ENCODE measurements at places on chromosomes 11 and 22.

DNA sequence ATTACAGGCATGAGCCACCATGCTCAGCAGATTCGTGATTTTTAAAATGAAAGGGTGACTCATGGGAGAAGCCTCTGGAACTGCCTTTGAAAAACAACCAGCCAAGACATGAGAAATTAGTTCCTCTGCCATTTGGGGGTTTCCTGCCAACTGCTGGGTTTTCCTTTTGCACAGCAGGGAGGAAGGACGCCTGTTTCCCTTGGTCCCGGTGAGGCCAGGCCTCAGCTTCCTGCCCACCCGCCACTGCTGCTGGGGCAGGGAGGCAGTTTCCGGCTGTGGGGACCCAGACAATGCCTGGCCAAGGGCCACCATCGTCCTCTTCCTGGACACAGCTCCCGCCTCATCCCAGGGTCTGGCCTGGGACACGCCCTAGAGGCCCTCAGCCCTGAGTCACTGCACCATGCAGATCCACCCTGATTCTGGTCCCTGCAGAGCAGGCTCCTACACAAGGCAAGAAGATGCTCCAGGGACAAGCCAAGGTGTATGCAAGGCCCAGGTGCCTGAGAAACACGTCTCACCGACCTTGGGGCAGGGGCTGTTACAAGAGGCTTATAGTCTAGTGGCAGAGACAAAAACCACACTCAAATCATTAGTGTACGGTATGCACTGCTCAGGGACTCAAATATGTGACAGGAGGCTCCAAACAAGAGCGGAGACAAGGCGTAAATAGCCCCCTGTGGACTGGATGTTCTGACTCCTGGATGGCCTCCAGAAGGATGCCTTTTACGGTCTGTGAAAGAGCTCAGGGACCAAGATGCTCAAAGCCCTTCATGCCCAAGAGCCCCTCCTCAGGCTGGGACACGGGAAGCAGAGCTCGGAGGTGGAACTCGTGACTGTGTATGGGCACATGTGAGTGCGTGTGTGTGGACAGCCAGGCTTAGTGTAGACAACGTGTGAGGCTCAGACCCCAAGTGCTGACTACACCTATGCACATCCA, 10.0 kb downstream of the PPM1F start:
- no peak for DNase-seq

DNA sequence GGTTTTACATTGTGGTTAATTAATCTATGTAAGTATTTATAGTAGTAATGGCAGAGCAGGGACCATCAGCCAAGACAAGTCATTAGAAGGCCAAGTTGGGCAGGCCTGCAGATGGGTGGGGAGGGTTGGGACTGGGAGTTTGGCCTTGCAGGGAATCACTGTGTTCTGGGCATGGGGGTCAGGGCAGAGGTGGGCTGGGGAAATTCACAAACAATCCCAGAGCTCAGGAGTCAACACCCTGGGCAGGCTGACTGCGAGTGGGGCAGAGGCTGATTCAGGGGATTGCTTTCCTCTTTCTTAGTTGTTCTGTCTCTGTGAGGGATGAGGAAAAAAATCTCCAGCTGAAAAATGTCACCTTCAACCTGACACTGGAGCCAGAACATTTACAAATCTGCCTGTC, 322.5 kb downstream of the NTM start:
- DNase-seq: no peak

GRCh38 chr22:36294293-36294620, 41.3 kb downstream of the APOL1 start:
- no peak for DNase-seq

DNA sequence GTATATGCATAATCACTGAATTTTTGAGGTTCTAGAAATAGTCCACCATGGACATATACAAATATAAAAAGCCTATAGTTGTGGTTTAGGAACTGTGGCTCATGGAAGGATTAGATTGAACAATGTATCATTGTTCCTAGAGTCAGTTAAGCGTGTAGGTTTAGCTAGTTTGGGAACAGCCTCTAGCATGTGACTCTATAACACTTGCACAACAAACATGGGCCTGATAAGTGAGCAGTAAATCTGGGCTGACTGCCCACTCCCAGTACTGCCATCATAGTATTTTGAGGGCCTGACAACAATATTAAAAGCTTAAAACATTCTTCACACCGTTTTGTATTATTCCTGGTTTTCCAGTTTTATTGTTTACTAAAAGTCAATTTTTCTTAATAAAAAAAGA, 47.0 kb downstream of the YAP1 start:
- no peak for DNase-seq

DNA sequence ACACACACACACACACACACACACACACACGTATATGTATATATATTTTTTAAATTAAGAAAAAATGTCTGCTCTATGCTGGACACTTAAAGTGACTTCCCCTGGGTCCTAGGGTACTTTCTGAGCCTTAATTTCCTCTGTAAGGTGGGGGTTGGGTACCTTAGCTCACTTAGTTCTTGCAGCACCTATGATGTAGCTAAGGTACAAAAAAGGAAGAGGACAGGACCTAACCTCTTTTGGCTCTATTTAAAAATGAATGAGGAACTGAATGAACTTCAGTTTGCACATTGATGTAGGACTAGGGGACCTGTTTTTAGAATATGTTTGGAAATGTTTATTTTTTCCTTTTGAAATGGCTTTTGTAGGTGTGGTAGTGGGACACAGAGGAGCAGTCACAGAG, 11.1 kb downstream of the SREBF2 start:
- DNase-seq: no peak

DNA sequence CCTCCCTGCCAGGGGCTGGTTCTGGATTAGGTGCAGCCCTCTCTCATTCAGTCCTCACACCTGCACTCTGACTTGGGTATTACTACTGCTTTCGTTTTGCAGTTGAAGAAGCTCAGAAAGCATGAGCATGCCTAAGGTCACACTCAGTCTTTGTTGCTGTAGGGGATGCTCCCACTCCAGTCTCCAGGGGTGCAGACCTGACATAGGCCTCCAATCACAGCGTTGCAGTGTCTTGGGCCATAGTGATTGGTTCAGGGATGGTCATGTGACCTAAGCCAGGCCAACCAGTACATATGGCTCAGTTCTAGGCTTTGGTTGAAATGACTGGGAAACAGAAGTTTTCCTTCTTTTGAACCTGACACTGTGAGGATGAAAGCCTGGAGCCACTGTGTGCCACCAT, 61.7 kb downstream of the FBXO7 start:
- DNase-seq: no peak

DNA sequence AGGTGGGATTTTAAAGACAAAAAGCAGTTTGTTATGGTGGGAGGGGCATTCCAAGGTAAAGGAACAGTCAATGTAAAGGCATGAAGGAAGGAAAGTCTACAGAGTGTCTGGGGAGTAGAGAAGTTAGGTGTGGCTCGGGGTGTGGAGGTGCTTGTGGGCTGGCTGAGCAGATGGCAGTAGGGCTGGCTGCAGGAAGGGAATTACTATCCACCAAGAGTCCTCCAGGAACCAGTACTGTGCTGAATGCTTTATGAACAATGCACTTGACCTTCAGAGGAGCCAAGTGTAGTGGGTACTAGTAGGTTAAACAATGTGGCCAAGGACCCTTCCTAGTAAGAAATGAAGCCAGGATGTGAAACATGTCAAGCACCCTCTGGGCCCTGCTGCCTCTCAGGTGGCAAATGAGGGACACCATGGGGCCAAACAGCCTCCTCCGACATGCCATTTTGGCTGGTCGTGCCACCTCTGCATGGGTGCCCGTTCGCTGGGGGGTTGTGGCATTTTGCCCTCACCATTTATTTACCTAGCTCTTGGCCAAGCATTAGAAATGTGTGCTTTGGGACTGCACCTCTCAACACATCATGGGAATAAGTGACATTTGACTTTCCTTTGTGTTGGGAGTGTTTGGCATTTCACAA, 123.6 kb upstream of the TENM4 start:
- peak; percentile 37 for DNase-seq

DNA sequence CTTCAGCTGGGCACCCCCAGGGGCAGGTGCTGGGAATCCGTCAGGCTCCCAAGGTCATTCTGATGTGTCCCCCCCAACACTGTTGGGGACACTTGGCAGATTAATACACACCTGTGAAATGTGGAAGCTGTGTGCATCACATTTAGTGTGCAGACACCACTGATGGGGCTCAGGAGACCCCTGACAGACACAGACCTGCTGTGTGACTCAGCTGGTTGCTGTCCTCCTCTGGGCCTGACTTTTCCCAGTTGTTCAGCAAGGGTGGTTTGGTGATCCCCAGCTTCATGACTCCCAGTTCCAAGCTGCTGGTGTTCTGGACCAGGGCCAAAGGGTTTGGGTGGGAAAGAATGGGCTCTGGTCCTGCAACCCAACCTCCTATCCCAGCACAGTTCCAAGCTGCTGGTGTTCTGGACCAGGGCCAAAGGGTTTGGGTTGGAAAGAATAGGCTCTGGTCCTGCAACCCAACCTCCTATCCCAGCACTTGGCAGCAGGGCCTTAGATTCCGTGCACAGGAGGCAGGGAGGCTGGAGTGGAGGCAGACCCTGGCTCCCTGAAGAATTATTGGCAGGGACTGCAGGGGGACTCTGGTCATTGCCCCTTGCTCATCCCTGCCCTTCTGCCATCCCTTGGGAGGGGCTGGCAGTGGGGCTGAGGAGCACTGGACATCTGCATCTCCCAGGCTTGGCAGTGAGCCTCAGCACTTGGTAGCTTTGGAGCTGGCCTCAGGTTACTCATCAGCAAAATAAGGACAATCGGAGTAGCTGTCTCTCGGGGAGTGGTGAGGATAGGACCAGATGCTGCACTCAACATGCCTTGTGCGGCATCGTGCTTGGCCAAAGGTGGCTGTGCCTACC, 8.4 kb upstream of the OMP start:
- no peak for DNase-seq

DNA sequence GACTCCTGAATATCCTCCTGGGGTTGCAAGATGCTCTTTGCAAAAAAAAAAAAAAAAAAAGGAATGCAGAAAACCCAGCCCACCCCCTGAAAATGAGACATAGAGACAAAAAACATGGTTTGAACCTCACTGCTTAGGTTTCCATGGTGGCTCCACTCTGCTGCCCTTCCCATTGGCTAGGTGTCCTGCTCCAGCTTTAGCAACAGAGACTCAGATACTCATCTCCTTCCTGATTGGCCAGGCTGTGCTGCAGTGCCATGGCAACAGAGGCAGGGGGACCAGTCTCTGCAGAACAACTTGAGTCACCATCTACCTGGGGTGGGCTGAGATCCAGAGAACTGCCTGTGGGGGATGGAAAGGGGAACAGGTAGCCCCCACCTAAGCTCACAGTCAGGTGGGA, 17.4 kb upstream of the YWHAH start:
- no peak for DNase-seq

- DNase-seq: peak; percentile 62
Measured at GRCh38 chr11:61021661-61022212, 50.3 kb downstream of the CD6 start.

Measured in NCI-H774 (cell line).